ENCODE measurements at places on chromosomes 2 and 18.

- DNase-seq = no peak
These were observed 9.9 kb downstream of the EPAS1 start for GRCh38 chr2:46306988-46307655.

DNA sequence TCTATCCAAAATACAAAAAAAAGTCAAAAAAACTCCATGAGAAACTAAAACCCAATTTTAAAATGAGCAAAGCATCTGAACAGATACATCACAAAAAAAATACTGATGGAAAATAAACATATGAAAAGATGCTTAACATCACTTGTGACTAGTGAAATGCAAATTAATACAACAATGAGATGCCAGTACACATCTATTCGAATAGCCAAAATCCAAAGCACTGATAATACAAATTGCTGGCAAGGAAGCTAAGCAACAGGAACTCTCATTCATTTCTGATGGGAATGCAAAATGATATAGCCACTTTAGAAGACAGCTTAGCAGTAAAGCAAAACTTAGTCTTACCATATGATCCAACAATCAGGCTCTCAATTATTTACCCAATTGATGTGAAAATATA lies 190.2 kb upstream of the FN1 start:
- no peak for DNase-seq

DNA sequence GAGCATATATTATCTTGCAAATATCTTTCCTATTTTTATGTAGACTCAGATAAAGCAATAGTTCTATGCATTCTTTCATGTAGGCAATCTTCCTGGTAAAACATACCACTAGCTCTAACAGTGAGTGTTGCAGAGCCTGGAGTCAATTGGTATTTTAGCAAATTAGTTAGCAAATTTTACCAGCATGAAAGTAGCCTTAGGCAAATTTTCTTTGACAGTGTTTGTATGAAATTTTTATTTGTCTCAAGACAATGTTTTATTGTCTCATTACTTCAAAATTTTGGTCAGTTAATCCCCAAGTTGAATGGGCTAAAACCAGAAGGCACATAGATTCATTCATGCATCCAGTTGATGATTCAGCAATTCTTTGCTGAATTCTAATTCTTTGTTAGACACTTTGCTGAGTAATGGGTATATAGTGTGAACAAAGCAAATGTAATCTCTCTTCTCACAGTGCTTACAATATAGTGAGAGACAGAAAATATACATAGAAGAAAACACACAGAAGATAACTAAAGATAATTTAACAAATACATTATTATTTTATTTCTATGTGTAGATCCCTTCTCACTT lies 27.1 kb downstream of the SLC38A11 start:
- DNase-seq = no peak

- DNase-seq = peak; percentile 56
These were observed 1.2 kb downstream of the KCNF1 start for GRCh38 chr2:10912796-10913455.

DNA sequence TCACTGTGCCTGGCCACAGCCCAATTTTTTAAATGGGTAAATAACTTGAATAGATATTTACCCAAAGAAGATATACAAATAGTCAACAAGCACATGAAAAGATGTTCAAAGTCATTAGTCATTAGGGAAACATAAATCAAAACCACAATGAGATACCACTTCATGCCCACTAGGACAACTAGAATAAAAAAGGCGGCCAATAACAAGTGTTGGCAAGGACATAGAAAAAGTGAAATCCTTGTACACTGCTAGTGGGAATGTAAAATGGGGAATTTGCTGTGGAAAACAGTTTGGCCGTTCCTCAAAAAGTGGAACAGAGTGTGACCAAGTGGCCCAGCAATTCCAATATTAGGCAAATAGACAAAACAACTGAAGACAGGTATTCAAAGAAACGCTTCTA lies 270.1 kb downstream of the TFCP2L1 start:
- no peak for DNase-seq

DNA sequence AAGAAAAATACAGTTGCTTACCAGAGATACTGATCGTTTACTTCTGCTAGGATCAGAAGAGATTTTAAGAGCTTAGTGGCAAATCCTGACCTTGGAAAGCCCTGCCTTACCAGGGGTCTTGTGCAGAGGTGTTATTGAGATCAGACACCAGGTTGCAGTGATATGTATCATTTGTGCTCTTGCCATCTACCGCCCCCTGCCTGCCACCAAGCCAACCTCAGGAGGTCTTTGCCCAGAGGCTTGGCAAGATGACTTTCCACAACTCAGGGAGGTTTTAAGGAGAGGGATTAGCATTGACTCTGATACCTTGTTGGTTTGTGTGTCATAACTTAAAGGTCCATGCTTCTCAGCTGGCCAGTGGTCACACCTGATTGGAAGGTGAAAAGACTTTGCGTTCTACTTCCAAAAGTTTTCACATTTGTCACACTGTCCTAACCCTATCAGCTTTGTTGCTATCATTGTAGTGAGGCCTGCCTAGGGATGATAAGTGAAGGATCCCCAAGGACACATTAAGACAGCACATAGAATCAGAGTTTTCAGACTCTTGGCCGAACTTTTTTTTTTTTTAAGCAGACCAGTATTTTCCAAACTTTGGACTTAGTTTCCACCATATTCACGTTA lies 46.2 kb upstream of the MGAT5 start:
- DNase-seq = peak; percentile 80

GRCh38 chr2:218870984-218871344 lies 9.7 kb upstream of the WNT10A start:
- DNase-seq = no peak

- no peak for DNase-seq
These were observed 19.3 kb downstream of the SOWAHC start for GRCh38 chr2:109633284-109633961.

DNA sequence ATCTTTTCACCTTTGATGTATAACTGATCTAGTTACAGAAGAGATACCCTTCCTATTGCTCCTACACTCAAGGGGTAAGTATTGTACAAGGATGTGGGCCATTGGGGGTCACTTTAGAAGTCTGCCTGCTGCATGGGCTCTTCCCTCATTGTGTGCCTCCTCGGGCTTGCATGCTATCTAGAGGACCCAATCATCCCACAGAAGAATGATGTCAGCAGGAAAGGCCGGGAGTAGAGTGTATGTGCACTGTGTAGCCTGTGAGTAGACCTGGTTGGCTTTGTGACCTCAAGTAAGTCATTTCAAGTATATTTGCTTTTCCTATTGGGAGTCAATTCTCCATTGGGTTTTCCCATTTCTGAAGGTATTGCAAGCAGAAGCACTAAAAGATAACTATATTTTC lies 129.5 kb upstream of the TRIB2 start:
- DNase-seq = no peak

- DNase-seq = no peak
These were observed 156.7 kb downstream of the GALNT3 start for GRCh38 chr2:165637396-165637795.

- no peak for DNase-seq
These were observed 90.9 kb downstream of the LOXHD1 start for GRCh38 chr18:46566111-46566510.

- no peak for DNase-seq
These were observed 56.6 kb downstream of the SP100 start for GRCh38 chr2:230472621-230473018.

DNA sequence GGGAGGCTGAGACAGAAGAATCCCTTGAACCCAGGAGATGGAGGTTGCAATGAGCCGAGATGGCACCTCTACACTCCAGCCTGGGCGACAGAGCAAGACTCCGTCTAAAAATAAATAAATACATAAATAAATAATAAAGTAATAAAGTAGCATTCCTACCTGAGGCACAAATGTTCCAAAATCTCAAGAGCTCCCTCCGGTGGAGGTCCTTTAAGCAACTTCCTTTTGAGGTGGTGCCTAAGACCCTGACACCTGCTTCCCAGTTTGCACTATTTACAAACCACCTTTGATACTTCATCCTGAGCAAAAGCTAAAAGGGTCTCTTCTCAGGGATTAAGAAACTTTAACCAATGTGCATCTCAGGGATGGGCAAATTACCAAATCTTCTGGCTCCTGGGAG lies 505.1 kb downstream of the CNTNAP5 start:
- DNase-seq = no peak

DNA sequence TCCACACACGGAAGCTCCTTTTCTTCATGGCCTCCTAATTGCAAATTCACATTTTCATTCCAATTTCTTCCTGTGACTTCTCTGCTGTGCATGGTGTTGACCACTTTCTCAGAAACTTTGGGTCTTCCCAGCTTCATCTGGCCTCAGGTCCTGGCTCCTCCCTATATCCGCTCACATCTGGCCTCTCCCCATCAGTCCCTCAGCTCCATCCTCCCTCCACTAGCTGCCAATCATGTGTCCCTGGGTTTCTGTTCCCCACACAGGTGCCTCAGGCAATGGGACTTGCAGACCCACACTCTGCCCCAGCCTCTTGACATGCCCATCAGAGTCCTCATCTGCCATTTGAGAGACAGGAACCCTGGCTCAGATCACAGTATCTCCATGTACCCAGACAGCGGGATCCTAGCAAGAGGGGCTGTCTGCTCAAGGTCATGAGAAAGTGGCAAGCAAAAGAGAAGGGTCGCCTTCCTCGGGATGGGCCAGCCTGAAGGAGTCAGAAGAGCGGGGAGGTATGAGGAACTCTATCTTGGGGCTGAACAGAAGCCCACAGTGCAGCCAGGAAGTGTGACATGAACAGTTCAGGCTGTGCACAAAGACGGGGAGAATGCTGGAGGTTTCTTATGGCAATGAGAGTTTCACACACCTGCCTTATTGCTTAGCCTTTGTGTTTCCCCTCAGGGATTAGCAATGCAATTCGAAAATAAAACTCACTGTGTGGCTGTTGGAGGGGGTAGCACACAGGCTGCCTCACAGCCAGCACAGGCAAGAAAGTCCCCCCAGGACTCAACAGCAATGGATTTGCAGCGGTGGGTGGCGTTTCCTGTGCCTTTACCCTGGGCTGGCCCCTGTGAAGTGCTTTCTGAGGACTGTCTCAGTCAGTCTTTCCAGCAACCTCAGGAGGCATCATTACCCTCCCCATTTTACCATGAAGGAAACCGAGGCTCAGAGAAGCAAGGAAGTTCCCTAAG lies 69.5 kb downstream of the COPS8 start:
- DNase-seq = no peak

DNA sequence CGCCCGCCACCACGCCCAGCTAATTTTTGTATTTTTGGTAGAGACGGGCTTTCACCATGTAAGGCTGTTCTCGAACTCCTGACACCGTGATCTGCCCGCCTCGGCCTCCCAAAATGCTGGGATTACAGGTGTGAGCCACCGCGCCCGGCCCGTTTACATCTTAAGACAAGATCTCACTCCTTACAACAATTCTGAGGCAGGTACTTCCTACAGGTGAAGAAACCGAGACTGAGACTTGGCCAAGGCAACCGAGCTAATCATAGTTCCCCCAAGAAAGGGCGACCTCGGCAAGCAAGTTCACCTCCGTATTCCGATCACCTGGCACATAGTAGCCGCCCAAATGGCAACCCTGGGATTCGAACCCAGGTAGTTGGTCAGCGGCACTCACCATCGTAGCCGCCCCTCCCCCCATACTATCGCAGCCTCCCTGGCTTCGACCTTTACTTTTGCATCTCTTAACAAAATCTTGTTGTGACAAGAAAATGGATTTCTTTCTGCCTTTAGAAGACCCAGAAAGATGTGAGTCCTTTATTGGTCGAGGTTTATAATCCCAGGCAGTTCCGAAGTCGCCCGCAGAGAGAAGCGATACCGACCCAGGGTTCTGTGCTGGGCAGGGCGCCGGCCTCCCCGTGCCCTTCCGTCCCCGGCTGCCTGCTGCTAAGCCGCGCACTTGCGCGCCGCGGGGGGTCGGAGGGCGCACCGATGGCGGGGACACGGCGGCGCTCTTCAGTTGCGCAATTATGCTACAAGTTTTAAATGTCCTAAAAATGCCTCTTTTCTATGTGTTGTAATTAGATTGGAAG lies 1.1 kb upstream of the FZD5 start:
- DNase-seq = peak; percentile 73

DNA sequence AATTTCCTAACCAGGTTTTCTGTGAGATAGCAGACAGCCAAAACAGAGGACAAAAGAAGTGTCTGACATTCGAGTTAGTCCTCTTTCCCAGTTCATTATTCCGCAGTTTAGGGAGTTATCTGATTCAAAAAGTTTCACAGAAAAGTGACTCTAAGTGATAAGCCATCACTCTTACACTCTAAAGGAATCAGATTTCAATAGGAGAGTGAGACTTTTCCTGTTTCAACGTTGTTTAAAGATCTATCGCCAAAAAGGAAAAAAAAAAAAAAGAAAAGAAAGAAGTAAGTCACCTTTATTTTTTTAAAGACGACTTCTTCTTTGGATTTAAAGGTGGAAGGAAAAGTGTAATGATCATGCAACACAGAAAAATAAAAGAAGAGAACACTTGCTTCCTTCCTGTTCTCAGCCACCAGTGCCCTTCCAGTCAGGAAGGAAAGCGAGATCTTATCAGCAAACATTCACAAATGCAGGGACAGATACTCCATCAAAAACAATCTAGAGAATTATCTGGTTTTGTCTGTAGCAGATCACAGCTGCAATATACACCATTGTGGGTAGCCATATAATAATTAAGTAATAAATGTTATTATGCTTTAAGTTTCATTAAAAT lies 49.8 kb downstream of the TFPI start:
- no peak for DNase-seq

DNA sequence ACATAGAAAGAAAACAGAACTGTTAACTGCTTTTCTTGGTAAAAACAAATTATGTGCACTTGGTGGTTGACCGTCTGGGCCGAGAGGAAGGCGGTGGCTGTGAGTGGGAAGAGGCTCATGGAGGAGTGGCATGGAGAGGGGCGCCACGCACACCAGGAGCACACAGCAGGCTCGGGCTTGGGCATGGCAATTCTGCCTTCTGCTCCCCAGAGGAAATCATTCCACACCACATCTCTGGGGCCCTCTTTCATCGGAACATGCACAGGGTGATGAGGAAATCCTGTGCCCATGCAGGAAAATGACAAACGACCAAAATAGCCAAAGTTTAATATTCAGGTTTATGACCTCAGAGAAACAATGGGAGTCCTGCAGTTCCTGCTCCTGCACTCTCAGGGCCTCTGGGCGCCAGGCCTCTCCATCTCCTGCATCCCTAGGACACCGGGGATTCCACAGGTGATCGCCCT lies 26.4 kb downstream of the WDFY1 start:
- DNase-seq = peak; percentile 76

GRCh38 chr18:4453567-4453873 lies 1.6 kb downstream of the DLGAP1 start:
- DNase-seq = no peak
